ENCODE measurements at places on chromosomes 3 and 15.

DNA sequence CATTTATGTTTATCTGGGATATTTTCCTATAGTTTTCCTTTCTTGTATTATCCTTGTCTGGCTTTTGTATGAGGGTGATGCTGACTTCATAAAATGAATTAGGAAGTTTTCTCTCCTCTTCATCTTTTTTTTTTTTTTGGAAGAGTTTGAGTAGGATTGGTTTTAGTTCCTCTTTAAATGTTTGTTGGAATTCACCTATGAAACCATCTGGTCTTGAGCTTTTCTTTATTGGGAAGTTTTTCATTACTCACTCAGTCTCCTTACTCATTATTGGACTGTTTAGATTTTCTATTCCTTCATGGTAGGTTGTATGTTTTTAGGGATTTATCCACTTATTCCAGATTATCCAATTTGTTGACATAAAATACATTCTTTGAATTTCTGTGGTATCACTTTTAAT is 18.7 kb upstream of the MASP1 start:
- DNase-seq: no peak

GRCh38 chr3:190989218-190989617 is 126.7 kb upstream of the GMNC start:
- no peak for DNase-seq

DNA sequence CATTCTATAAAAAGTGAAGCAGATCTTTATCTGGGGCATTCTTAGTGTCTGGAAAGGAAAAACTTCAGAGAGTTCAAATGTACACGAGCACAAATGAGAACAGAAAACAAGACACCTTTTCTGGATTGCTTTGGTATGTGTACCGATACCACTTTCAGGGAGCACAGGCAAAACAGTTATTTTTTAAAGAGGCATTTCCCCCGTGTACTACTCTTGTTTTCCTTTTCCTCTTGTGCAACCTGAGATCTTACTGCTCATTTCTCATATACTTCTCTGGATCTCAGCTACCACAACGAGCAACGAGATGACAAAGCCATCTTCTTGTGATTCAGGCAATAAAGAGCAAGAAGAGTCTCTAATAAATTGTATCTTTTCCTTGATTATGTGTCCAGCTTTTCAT is 463.6 kb downstream of the SHQ1 start:
- no peak for DNase-seq

DNA sequence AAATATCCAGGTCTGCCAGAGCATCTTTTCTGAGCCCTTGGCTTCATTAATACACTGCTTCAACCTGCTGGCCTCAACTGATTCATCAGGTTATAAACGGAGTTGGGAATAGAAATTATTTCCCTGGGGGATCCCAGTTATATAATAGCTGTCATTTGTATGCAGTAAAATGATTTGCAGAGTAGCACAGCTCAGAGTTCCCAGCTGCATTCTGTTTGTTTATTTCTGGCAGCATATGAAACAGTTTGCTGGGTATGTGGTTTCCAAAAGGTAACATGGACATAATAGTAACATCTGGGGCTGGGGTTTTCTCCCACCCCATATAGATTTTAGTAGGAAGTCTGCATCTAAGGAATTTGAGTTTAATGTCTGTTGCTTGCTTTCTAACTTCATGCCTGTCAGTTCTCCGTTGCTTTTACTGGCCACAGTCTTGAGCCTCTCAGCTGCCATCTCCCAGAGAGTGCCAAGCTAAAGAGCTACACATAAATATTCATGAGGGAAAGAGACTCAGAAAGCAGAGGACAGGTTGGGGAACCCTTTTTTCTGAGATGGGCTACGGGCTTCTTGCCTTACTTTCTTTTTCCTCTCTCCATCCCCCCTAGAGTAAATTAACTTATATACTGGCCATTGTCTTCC is 124.6 kb downstream of the TMEM108 start:
- no peak for DNase-seq

DNA sequence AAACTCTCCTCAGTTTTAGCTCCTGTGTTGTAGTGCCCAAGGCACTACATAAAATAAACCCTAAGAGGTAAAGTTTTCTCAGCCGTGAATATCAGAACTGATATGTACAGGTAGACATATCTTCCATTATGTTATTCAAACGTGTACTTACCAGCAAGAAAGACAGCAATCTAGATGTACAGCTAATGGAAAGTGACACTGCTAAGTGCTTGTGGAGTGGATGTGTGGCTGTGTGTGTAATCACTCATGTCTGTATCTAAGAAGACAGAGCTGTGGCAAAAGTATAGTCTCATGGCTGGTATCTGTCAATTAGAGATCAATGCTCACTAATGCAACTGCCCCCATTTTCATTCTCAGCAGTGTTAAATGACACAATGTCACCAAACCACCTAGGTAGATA is 101.3 kb downstream of the FMN1 start:
- DNase-seq: no peak

- no peak for DNase-seq
These were observed 452.0 kb downstream of the MFSD1 start for GRCh38 chr3:159253860-159254259.

DNA sequence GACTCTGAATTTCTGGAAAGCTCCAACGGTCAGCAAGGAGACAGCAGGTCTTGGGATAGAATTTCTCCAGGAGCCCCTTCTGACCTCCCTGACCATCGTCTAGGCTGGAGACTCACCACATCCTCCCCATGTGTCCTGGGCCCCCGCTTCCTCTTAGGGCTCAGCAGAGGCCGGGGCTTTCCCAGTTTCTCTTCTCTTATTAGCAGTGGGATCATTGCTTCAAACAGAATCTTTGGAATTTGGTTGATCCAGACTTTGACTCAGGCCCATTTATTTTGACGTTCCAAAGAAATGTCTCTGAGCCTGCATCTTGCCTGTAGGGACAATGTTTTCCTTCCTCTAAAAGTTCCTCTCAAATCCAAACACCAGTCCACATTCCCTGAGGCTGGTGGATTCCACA is 38.4 kb upstream of the SLC6A6 start:
- no peak for DNase-seq

DNA sequence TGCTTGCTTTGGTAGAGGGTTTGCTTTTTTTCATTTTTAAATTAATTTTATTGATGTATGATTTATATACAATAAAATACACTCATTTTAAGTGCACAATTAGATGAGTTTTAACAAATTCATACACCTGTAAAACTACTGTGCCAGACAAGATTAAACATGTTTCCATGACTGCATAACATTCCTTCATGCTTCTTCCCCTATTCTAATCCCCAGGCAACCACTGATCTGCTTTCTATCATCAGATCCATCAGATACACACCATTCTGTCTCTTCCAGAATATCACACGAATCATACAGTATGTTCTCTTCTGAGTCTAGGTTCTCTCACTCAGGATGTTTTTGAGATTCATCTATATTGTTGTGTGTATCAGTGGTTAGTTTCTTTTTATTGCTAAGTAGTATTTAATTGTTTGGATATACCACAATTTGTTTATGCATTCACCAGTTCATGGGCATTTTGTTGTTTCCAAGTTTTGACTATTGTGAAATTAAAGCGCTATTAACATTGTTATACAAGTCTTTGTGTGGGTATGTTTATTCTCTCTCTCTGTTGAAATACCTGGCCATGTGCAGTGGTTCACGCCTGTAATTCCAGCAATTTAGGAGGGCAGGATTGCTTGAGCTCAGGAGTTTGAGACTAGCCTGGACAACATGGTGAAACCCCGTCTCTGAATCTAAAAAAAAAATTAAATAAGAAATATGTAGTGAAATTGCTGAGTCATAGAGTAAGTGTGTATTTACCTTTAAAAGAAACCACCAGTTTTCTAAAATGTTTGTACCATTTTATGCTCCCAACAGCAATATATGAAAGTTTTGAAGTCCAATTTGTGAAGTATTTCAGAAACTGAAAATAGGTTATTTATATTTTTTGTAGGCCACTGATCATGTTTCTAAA is 7.0 kb upstream of the TFG start:
- no peak for DNase-seq

- DNase-seq: no peak
These were observed 152.4 kb downstream of the TJP1 start for GRCh38 chr15:29669823-29670222.

DNA sequence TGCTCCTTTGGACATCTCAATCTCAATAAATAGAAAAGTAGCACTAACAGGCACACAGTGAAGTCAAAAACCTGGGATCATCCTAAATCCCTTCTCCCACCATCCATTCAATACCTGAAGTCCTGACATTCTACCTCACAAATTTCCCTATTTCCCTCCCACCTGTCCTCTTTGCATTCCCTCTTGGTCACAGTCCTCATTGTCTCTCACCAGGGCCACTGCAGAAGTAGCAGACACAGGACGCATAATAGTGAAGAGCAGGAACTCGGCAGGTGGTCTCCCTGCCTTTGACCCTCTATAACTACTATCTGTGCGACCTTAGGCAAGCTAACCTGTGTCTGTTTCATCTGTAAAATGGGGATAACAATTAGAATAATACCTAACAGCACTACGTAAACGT is 2.3 kb downstream of the THOC7 start:
- no peak for DNase-seq

DNA sequence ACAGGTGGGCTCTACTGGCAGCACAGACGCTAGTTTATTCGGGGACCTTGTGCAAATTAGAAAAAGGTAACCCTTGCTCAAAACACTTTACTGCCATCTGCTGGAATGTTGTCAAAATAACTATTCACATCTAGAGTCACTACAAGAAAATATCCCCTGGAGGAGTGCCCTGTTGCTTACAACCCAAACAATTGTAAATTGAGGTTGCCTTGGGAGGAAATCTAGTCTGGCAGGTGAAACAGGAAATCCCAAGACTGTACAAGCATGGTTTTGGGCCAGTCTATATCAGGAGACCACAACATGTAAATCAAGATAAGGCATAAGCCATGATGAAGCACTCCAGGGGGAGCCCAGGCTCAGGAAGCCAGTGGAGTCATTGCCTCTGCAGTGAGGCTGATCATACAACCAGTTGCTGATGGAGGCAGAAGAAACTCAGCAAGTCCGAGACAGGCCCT is 136.8 kb upstream of the ACP3 start:
- DNase-seq: no peak

DNA sequence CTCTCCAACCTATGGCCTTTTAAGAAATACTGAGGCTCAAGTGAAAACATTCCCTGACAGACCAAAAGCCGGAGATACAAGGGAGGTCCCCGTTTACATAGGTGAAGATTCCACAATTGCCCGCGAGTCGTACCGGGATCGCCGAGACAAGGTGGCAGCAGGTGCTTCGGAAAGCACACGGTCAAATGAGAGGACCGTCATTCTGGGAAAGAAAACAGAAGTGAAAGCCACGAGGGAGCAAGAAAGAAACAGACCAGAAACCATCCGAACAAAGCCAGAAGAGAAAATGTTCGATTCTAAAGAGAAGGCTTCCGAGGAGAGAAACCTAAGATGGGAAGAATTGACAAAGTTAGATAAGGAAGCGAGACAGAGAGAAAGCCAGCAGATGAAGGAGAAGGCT is 24.8 kb downstream of the SYNM start:
- no peak for DNase-seq

DNA sequence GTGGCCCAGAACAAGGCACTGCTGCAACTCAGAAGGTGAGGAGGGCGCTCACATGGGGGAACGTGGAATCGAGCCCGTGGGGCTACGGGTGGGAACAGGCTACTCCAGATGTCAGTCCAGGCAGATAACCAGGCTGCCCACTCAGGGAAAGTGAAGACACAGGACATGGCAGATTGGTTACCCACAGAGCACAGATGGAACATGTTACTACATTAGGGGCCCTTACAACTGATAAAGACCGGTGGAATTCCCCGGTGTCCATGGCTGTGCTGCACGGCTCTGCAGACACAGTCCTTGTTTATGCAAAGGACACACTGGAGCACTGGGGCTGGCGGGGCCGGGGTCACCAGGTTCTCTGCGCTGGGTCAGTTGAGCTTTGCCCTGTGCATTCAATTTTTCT is 36.9 kb downstream of the PCSK6 start:
- no peak for DNase-seq

GRCh38 chr15:48781017-48781416 is 29.9 kb downstream of the CEP152 start:
- DNase-seq: no peak

- no peak for DNase-seq
These were observed 66.9 kb downstream of the FOXB1 start for GRCh38 chr15:60070838-60071493.

DNA sequence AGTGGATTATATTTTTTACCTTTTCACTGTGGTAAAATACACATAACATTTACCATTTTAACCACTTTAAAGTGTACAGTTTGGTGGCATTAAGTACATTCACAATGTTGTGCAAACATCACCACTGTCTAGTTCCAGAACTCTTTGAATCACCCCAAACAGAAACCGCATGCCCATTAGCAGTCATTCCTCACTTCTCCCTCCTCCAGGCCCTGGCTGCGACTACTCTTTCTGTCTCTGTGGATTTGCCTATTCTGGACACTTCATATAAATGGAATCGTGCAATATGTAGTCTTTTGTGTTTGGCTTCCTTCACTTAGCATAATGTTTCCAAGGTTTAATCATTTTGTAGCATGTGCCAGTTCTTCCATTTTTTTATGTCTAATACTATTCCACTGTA is 409.8 kb downstream of the NTRK3 start:
- DNase-seq: no peak

GRCh38 chr3:12557473-12558100 is 700 bp downstream of the MKRN2 start:
- no peak for DNase-seq

GRCh38 chr3:187567661-187568121 is 102.5 kb downstream of the SST start:
- DNase-seq: no peak

GRCh38 chr3:119206611-119207511 is 33.5 kb downstream of the UPK1B start:
- no peak for DNase-seq

DNA sequence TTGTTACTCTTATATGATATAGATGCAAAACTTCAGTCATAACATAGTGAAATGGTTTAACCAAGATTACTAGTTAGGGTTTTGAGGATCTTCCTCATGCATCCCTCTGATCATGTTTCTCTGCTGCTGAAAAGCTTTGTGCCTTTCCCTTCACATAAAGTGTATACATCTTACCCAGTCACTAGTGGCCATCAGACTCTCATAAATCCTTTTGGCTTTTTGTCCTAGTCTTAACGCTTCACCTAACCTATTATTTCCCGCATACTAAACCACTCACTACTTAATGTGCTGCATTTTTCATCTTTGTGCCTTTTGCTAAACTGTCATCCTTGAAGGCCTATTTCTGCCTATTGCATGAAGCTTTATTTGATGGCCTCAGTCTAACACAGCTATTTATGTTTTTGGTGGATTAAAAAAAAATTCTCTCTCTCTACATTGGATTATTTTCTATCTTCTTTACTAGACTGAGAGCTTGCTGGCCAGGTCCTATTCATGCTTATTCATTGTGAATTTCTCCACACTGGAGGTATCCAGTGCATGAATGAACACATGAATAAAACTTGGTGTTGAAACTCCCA is 717.6 kb upstream of the GOLIM4 start:
- no peak for DNase-seq

DNA sequence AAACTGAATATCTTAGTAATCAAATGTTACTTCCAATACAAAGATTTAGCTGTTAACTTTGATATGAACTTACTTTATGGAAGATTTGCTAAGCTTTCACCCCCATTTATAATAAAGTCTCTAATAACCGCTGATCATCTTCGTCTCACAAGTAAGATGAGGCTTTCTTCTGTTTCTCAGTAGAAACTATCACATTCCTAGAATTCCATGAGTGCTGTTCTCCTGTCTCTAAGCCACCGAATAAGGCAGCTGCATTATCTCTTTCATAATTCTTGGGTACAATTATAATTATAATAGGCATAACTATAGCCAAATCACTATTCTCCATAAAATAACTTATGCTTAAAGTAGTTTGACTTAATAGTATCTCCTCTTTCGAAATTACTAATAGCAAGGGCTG is 18.3 kb upstream of the SETMAR start:
- DNase-seq: no peak

Data from stimulated activated CD8-positive, alpha-beta memory T cell treated with anti-CD3 and anti-CD28 coated beads, Interleukin-4, amount 100 ng/mL, for 1 hour (primary cell).